ENCODE measurements at places on chromosomes 12 and 14.

GRCh38 chr12:55707219-55707671 is 459 bp downstream of the ITGA7 start:
- no peak for DNase-seq

- DNase-seq = no peak
These were observed 41.2 kb upstream of the CRY1 start for GRCh38 chr12:107134558-107134957.

DNA sequence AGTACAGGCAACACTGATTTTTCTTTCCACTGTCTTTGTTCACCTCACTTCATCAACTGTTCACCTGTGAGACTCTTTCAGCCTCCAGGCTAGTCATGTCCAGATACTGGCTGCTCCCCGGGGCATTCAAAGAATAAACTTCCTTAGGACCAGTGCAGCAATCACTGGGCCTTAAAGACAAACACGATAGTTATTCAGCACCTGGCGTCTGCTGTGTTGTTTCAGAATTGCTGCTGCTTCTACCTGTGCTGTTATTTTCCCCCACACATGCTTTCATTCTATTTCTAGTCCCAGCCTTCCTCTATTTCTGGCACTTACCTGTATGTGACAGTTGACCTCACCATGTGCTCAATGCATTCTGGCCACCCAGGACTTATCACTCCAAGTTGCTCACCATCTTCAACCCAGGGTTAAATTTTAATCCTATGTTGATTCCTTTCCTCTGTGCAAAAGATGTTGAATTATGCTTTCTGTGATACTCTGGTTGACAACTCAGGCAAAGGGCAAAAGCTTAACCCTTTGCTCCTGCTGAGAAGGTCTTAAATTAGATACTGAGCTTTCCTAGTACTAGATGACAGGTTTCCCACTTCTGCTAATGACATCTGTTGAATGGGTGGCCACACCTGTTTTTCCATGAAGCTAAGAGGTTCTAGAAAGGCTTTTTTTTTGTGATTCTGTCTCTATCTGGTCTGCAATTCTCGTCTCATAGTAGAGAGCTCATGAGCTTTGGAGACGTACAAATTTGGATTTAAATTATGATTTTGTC is 41.4 kb downstream of the PTPRQ start:
- no peak for DNase-seq

DNA sequence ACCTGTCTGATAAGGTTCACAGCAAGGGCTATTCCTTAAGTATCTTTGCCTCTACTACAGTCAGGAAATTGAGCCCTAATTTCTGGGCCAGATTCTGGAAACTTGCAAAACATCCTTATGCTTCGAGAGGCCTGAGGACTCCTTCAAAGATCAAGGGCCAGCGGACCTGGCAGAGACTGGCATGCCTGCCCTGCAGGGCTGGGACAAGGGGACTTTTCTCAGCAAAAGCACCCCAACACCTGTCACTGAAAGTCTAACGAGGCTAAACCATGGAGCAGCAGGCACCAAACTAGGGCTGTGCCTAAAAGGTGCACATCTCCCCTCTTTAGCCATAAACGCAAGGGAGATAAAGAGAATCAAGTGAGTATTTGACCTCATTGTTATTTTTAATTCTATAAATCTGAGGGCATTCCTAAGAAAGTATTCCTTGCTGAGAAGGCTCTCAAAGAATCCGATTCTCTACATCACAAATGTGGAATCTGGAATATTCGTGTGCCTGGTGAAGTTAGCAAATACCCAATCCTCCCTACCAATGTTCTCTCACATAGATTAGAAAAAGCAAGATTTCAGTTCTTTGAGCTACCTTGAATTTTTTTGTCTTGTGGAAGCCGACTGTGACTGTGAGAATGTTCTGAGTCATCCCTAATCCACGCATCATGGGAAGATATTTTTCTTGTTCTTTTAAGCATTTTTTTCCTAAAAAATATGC is 328.2 kb upstream of the NOVA1 start:
- no peak for DNase-seq

- no peak for DNase-seq
These were observed 45.6 kb downstream of the SCAF11 start for GRCh38 chr12:45944771-45945170.

DNA sequence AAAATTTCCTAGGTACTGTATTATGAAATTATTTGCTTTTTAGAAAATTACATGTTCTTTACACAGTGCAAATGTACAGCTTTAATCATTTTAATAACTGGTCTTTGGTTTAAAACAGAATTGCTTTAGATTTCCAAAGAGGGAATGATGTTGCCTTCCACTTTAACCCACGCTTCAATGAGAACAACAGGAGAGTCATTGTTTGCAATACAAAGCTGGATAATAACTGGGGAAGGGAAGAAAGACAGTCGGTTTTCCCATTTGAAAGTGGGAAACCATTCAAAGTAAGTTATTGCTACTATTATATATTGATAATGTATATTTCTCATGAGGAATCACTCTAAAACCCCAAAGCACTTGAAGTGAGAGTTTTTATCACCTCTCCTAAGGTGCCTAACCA is 13.4 kb downstream of the LGALS3 start:
- DNase-seq = no peak

DNA sequence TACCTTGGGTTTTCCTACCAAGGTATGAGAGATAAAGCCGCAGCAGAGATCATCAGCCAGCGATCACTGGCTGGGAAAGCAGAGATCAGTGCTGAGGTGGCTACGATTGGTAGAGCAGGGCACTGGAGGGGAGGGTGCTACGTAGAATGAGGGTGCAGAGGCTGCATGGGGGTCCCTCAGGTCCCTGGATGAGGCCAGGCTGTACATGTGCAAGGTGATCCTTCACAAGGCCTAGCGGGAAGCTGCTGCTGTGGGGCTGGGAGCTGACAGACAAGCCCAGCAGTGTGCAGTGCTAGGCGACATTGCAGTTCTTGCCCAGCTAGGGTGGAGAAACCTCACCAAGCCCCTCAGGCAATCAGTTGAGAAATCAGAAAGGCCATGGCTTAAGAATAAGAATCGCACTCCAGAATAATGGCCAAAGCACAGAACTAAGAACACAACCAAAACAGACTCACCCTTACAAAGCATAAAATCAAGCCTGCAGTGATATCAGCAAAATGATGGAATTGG is 37.2 kb upstream of the GPR132 start:
- DNase-seq = no peak

DNA sequence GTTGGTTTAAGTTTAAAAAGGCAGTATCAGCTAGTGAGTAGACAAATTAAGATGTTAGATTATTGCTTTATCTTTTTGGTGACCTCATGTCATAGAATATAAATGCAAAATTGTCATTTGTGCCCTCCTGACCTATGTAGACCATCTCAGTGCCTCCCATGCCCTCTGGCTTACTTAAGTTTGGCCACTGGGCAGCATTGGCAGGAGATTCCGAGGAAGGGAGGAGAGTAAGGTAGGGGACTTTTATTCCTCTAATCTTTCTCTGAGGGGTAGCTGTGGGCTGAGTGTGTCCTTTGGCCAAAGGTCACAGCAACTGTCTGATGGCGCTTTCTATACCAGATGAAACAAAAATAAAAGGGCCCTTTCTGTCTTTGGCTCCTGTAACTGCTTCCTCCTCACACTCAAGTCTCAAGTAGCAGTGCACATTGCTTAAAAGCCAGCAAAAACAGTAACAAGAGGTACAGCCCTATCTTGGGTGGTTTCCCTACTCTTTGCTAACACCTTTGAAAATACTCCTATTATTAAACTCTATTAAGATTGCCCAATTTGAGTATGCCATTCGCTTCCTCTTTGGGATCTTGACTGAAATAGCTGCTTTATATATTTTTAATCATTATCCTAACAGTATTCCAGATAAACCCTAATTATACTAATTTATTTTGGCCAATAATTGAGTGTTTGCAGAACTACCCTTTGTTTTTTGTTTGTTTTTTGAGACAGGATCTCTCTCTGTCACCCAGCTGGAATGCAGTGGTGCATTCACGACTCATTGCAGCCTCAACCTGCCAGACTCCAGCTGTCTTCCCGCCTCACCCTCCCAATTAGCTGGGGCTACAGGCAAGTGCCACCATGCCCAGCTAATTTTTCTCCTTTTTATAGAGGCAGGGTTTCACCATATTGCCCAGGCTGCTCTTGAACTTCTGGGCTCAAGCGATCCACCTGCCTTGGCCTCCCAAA is 56.5 kb upstream of the KCNH3 start:
- no peak for DNase-seq

GRCh38 chr12:48691826-48692487 is 9.9 kb upstream of the KANSL2 start:
- no peak for DNase-seq

DNA sequence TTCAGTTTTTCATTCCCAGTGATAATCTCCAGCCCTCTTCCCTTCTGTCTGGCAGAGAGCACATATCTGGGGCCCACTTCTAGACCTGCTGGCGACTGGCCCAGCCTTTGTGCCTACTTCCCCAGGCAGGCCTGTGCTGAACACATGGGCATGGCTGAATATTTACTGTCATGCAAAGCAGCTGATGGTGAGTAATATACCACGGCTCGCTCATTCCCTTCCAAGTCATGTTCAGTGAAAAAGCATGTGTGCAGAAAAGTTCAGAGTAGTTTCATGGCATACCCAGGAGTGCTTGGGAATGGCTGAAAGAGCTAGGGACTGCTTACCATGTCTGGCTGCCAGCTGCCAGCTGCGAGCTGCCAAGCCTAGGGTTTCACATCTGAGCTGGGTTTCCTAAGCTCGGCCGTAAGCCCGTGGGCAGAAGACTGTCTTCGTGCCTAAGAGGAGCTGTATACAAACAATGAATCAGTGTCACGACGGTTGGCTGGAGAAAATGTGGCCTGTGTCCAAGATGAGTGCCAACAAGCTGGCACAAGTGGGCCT is 179.9 kb upstream of the PELI2 start:
- DNase-seq = no peak

- no peak for DNase-seq
These were observed 350.1 kb downstream of the NELL2 start for GRCh38 chr12:44525806-44526654.

DNA sequence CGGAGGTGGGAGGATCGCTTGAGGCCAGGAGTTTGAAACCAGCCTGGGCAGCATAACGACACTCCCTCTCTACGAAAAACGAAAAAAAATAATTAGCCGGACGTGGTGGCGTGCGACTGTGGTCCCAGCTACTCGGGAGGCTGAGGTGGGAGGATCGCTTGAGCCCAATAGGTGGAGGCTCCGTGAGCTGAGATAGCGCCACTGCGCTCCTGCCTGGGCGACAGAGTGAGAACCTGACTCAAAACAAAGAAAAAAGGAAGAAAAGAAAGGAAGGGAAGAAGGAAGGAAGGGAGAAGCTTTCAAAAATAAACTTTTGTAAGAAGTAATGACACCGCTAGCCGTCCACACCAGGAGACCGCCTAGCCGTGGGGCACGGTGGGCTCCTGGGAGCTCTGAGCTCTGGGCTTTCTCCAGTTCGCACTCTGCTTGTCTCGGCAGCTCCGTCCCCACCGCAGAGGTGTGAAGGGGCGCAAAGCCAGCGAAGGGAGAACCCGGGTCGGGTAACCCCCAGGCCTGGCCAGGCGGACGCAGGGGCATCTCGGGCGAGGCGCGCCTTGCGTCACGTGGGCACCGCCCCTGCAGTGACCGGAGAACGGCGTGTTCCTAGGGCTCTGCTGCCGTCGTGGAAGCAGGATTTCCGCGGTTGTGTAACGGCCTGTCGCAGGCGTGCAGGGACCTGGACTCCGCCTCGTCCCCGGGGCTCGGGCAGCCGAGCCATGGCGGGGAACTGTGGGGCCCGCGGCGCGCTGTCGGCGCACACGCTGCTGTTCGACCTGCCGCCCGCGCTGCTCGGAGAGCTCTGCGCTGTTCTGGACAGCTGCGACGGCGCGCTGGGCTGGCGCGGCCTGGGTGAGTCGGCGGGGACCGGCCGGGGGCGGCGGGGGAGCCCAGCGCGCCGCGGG is at the start of gene IRAK3:
Gene IRAK3, plus strand, starts transcription at position 631 of the 902 bp plus-strand sequence. Its CDS starts 86 bp downstream, at position 717.
- no peak for DNase-seq

DNA sequence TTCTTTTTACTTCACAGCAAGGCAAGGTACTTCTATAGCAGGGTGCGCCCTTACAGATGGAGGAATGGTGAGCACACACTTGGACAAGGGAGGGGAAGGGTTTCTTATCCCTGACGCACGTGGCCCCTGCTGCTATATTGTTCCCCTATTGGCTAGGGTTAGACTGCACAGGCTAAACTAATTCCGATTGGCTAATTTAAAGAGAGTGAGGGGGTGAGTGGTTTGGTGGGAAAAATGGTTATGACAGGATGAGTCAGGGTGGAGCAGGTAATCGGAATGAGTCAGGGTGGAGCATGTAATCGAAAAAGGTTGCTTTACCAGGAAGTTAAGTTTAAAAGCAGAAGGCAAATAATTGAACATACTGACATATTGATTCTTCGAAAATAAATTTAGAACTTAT is 23.7 kb upstream of the RAB21 start:
- DNase-seq = no peak

Measured in activated T-helper 1 cell treated with anti-CD3 and anti-CD28 coated beads, Interleukin-2, amount 50 U/mL, for 16 hours (primary cell).